ENCODE measurements at places on chromosomes 1 and 21.
A peak's percentile ranks its signal among the peaks of the same experiment; 100 is the strongest.

DNA sequence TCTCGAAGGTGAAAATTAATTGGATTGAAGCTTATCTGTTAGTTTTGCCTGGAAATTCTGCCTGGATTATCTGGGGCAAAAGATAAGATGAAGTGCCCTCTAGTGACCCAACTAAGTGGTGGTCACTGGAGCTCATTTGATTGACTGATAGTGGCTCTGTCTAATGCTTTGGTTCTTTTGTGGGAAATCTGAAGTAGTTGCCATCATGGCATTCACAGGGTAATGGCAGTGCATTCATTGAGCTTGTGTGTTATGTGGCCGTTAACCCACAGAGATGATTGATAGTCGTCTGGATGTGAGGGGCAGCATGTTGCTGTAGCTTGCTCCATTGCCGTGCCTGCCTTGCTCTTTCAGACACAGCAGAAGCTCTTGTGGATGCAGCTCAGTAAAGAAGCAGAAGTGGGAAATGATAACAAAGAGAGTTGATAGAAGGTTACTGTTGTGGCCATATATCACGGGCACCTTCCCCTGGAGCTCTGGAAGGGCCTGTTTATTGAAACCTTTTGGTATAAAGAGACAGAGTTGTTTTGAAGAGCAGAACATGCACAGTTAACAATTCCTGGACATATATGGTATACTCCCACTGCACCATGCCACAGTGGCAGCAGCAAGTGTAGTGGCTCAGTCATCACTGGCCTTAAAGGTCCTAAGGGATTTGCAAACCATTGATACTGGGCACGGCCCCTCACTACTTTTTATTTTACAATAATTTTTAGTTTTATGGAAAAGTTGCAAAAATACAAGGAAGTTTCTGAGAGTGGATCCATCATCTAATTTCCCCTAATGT lies 42.0 kb downstream of the CXADR start:
- DNase-seq = no peak

DNA sequence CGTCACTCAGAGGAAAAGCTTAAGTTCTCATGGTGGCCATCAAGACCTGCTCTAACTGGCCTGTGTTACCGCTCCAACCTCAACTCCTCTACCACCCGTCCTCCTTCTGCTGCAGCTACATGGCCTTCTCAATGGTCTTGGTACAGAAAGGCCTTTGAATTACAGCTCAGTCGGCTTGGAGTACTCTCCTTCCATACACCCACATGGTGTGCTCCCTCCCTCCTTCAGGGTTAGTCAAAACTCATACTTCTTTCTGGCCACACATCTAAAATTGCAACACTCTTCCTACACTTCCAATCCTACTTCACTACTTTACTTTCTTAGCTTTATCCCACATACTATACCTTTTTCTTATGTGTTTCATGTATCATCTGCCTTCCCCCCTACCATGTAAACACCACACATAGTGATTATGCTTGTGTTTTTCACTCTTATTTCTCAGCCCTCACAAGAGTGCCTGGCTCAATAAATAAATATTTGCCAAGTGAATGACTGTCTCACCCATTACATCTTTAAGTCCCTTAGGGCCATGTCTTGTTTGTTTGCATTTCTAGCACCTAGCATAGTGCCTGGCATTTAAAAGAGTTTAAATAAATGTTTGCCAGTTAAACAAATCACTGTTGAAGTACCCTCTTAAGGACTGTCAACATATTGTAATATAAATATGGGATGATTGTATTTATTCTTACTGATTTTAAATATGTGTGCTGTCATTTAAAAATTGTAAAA lies 37.6 kb upstream of the HMCN1 start:
- no peak for DNase-seq

DNA sequence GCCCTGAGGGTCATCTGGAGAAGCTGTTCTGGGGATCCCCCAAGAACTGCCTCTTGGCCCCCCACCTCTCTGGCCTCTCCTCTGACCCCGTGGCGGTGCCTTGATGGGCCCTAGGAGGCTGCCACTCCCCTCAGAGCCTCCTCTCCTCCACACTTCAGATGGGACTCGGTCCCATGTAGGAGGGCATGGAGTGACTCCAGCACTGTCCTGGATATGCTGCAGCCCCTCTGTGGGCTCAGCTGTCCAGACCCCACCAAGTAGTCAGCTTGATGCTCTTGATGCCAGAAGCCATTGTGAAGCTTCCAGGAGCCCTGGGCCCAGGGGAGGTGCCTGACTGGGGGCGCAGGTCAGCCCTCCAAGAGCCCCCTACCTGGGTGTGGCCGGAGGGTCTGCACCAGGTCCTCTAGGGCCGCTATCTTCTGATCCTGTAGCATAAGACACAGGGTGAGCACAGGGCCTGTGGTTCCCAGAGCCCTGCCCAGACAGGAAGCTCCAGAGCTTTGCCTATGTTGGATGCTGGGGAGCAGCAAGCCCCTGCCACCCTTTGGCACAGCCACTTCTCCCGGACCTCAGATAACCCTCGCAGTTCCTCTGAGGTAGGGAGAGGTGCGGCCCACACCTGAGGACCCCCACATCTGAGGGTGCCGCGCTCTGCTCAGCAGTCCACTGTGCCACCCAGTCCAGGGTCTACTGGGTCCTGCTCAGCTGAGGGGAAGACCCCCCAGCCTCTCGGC lies 9.2 kb downstream of the UBXN11 start:
- no peak for DNase-seq

GRCh38 chr1:21117597-21118001 lies 59.1 kb downstream of the EIF4G3 start:
- no peak for DNase-seq

DNA sequence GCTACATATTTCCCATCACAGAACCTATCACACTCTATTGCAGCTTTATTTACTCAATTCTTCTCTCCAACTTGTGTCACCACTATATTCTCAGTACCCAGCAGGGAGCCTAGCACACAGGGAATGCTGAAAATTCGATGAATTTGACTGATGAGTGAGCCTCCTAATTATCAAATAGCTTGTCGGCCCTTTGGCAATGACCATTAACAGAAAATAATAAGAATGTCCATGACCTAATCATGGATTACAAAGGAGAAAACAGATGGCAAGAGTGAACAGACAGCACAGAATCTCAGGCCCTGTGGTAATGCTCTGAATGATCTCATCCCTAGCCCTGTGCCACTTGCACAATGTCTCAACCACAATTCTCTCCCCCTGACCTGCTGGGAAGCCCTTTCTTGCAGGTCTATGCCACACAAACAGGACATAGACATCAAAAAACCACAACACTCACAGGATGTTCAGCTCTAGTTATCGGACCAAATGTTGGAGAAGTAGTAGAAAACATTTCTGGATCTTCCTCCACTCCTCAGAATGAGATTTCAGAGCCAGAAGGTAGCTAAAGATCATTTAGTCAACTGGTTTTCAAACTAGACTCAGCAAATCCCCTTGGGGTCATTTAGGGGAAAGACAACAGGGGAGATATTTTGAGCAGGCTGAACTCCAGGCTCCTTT lies 68.4 kb downstream of the LUZP1 start:
- DNase-seq = peak; percentile 30

DNA sequence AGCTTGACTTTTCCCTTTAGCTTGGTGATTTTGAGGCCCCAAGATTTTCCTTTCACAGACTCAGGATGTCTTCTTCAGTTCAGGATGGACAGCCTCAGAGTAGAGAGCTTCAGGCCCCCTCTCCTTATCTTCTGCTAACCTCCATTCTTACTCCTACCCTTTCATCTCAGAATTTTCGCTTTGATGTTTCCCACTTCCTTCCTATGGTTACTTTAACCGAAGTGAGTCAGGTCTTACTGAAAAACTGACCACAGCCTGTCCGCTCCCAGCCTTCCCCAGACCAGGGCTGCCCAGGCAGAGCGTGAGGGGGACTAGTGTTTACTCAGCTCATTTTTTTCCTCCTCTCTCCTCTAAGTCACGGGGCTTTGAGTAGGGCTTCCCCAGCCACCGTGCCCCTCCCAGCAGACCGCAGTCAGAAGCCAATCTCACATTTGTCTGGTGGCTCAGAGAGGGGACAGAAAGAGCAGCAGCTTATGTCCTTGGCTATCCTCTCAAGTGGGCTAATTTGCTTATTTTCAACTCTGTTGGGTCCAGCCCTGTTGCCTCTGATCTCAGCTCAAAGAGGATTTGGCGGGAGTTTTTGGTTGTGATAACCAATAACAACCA lies 4.2 kb upstream of the IL19 start:
- peak; percentile 65 for DNase-seq

GRCh38 chr1:12485231-12486058 lies 132.6 kb downstream of the DHRS3 start:
- no peak for DNase-seq

- DNase-seq = no peak
Observed at GRCh38 chr1:77513839-77514763, 168.4 kb downstream of the ZZZ3 start.

DNA sequence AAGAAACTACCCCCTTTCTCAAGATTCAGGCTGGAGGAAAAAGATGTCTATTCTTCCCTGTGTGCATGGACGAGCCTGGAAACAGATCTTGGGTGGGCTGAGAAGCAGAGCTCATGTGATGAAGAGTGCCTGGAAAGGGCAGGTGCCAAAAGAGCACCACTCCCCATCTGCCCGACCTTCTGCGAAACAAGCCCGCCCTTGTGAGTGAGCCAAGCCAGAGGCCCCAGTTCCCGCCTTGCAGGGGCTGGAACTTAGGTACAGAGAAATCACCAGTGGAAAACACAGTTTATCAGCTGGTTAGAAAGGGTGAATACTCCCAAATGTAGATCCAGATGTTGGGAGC lies 26.7 kb upstream of the A3GALT2 start:
- no peak for DNase-seq

DNA sequence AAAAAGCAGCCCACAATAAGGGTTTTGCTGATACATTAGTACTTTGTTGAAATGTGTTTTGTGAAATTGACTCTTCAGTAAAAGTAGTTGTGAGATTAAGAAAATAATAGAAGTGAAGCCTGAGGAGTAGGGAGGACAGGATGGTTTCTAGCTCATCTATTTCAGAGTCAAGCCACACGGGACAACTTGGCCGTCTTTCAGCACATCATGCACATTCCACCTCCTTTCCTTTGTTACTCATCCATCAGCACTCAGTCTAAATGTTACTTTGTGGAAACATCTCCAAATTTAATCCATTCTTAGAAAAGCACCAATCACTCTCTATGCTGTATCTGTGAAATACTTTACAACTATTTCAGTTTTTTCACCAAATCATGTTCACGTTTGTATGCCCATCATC lies 223.3 kb downstream of the FGGY start:
- DNase-seq = no peak

GRCh38 chr1:173095632-173096031 lies 44.9 kb upstream of the TNFSF18 start:
- no peak for DNase-seq

- no peak for DNase-seq
Observed at GRCh38 chr1:109761227-109762038, 2.3 kb downstream of the EPS8L3 start.

DNA sequence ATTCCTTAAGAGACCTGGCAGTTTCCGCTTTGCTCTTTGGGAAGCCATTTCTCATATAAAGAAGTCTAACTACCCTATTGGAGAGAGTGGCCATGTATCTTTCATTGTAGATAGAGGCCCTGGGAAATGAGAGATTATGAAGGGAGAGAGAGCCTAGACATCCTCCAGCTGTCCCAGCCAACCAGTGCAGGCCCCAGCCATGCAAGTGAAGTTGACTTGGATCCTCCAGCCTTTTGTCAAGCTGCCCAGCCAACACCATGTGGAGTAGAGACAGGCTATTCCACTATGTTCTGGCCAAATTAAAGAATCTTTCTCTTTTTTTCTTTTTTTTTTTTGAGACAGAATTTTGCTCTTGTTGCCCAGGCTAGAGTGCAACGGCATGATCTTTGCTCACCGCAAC lies 7.1 kb upstream of the ANP32E start:
- DNase-seq = no peak

DNA sequence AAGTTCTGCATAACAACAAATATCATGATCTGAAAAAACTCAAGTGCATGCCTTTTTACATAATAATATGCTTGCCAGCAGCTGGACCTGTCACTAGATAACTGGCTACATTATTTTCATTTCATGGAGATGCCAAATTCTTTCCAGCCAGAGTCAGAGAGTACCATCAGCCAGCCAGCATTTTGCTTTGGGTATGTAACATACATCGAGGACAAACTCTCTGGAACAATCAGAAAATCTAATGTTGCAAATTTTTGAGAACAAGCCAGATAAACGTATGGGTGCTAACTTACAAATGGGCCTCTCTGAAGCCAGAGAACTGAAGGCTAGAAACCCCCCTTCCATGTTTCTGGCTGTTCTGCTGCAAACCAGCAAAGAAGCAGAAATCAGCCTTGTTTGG lies 76.3 kb upstream of the BACE2 start:
- DNase-seq = no peak

- DNase-seq = no peak
Observed at GRCh38 chr1:21966247-21967000, 10.4 kb upstream of the CELA3B start.

GRCh38 chr21:35920436-35920835 lies 139.9 kb downstream of the SETD4 start:
- no peak for DNase-seq

DNA sequence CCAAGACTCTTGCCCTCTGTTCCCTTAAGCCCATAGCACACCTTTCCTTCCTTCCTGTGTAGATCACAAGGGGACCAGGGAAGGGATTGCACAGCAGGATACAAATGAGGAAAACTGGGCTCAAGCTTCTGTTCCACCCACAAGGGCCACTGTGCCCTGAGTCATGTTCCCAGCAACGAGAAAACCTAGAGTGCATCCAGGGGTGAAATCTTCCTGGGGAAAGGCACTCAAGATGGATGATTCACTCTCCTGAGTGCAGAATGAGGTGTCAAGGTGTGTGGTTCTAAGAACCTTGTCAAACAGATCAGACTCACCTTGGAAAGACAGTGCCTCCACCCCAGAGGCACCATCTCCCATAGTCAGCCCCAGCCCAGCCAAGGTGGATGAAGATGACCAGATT lies 40.7 kb upstream of the EYA3 start:
- DNase-seq = no peak

DNA sequence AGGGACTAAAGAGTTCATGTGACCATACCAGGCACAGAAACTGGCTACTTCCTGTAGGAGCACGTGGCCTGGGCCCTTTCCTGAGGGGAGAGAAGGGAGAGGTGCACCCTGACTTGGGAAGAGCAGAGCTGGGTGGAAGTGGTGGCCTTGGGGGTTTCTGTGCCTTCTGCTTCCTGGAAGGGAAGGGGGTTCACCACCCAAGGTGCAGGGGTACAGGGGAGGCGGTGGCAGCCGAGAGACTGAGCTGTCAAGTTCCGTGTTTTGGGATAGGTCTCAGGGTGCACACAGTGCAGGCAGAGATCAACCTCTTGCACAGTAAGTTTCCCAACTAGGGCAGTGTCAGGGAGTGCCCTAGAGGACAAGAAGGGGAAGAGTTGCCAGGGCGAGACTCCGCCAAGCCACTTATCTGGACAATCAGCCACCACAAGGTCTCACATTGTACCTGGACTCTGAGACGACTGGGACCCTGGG lies 10.1 kb downstream of the HECTD3 start:
- no peak for DNase-seq

Data from T-cell (primary cell).